Activated T-cell treated with anti-CD3 and anti-CD28 coated beads for 48 hours (primary cell): ENCODE measurements at places on chromosomes 6 and 20.

DNA sequence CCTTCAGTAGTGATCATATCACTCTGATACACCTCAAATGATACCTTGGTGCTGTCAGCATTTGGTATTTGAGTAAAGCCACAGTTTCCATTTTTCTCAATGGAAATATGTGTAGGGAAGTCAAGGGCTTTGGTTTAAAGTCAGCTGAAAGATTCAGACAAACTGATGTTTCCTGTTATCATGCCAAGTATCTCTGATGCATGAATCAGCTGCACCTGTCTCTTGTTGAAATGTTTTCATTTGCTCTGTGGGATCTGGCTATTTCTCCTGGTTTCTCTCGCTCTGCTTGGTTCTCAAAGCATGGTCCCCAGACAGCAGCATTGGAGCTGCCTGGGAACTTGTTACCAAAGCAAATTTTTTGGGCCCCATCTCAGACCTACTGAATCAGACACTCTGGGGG lies 23.5 kb downstream of the ZFP64 start:
- no peak for DNase-seq

- DNase-seq, result no peak
These were observed 127.4 kb downstream of the CD24 start for GRCh38 chr6:106847116-106847515.

GRCh38 chr6:99592900-99593299 lies 13.7 kb upstream of the PRDM13 start:
- no peak for DNase-seq

GRCh38 chr6:12311106-12311505 lies 20.9 kb downstream of the EDN1 start:
- DNase-seq, result no peak

DNA sequence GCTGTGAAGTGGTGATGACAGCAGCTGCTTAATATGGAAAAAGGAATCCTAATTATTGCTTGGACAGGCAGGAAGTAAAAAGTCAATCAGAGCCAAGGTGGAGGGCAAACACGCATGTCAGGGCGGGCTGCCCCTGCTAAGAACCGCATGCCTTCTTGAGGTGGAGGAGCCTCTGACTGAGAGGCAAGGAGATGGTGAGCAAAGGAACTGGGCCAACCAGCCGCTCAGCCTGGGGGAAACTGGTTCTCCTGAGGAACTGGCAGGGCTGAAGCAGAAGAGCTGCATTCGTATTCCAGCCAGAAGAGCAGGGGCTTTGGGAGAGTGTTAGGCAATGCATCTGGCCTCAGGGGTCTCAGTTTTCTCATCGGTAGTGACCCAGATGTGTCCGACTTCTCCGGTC lies 13.1 kb upstream of the MLN start:
- no peak for DNase-seq

DNA sequence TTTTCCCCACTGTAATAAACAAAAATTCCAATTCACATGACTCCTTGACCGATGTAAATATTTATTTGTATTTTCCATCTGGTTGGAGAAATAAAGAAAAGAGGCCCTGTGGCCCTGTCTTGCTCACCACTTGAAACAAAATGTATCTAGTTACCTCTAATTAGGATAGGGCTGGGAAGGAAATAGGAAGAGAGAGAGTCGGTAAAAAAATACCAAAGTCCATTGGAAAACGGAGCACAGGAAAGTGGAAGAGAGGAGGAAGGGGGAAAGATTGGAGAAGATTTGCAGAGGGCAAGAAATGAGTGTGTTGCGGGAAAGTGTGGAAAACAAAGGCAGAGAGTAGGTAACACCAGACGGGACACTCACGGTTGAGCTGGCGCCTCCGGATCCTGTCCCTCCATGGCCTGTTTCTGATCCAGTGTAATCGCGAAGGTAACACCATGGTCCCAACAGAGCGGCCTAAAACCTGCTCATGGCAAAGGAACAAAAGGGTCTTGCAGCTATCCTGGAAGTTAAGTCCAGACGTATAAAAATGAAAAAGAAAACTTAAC lies 105.8 kb upstream of the RIPOR2 start:
- DNase-seq, result no peak
